ENCODE measurements at places on chromosomes 7 and 10.

DNA sequence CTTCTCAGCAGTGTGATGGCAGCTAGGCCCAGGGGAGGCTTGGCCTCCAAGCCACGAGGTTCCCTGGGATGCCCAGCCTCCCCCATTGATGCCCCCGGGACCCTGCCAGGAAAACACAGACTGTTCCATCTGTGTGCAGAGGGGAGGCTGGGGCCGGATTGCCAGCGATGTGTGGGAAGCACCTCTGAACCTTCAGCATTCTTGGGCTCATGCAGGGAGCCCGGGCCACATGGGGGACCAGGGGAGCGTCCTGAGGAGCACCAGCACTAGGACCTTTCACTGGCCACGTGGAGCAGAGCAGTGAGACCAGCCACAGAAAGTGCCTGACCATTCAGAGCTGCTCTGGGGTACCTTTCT is 2.6 kb downstream of the IMPDH1 start:
- DNase-seq: no peak

DNA sequence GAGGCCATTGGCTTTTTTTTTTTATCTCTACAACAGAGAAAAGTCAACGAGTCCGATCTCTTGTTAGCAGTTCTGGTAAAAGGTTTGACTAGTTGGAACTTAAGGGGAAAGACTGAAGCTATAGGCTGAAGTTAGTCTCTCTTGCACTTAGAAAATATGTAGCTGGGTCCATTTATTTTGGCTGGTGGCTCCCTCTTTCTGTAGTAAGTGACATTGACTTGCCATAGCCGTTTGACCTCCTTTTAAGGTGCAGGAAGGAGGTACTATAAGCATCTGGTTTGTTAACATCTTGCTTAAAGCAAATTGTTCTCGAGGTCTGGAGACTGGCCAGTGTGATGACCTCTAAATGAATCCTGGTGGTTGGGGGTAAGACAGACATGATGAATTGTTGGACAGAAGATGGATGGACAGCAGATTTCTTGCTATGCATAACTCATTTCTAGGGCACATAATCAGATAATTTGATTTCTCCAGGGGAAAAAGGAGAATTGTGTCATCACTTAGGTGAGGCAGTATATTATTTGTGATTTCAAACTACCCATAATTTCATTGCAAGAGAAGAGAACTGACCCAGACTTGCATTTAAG is 356.3 kb upstream of the GALNT17 start:
- DNase-seq: no peak

GRCh38 chr10:10803278-10803677 is 214.4 kb upstream of the CELF2 start:
- DNase-seq: no peak

GRCh38 chr10:4557469-4557868 is 268.5 kb upstream of the AKR1E2 start:
- no peak for DNase-seq

- DNase-seq: no peak
Observed at GRCh38 chr10:1189166-1190051, 133.2 kb downstream of the WDR37 start.

DNA sequence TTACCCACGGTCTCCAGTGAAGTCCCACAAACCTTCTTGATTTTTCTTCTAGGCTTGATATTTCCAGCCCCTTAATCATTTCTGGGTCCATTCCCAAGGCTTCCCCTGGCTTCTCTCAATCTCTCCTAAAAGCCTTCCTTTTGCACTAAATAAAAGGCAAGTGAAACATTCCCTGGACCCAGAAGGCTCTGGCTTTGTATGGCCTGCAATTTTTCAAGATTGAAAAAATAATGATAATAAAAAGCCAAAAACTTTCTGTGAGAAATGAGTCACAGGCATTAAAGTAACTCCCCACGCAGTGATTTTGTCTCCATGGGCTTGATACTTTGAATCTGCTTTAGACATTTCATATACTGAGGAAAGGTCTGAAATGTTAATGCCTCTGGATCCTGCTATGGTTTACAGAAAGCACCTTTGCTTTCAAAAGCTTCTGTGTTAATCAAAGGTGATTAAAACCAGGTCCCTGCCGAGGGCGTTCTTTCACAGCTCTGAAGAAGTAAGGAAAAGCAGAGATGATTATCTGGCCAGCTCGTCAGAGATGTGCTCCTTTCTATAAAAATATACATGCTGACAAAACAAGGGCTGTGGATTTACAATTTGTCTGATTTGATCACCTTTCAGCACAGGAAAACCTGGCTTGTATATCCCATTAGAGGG is 118.9 kb upstream of the TMEM72 start:
- no peak for DNase-seq

- DNase-seq: no peak
Observed at GRCh38 chr10:30022590-30022989, 36.8 kb downstream of the JCAD start.

- DNase-seq: no peak
Observed at GRCh38 chr10:76735866-76736265, 901.7 kb downstream of the KCNMA1 start.

GRCh38 chr7:2471396-2471795 is 4.8 kb downstream of the GRIFIN start:
- DNase-seq: no peak

GRCh38 chr10:47207894-47208469 is 92.0 kb upstream of the GDF10 start:
- no peak for DNase-seq

GRCh38 chr10:52082307-52082706 is 231.8 kb upstream of the DKK1 start:
- no peak for DNase-seq

DNA sequence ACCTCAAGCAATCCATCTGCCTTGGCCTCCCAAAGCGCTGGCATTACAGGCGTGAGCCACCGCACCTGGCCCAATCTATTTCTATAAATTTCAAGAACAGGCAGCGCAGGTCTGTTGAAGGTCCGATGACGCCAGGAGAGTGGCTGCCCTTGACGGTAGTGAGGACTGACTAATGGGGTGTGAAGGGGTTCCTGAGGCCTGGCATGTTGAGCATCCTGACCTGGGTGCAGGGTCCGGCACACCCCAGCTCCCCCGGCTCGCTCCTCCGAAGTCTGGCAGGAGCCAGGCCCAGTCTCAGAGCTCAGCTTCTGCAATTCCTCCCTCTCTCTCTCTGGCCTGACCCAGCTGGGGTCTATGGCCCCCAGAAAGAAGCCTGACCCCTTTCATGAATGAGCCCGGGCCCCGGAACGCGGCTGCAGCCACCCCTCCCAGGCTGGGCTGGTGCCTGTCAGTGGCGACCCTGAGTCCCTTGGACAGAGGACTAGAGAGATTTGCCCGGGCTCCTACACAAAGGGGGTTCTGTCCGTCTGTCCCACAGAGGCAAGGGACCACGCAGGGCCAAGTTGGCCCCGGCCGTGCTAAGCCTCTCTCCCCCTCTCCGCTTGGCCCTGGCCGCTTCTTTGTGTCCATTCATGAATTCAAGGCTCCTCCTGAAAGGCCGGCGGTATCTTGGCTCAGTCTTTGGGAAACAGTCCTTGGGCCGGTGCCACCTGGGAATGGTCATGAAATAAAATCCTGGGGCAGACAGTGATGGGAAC is 18.8 kb downstream of the MMD2 start:
- DNase-seq: no peak

- no peak for DNase-seq
Observed at GRCh38 chr7:45703911-45704682, 129.9 kb downstream of the ADCY1 start.

- no peak for DNase-seq
Observed at GRCh38 chr7:158567153-158567603, 20.4 kb downstream of the PTPRN2 start.

- no peak for DNase-seq
Observed at GRCh38 chr7:152862856-152863255, 103.3 kb downstream of the ACTR3B start.

GRCh38 chr10:22831586-22831985 is 96.3 kb upstream of the ARMC3 start:
- no peak for DNase-seq

DNA sequence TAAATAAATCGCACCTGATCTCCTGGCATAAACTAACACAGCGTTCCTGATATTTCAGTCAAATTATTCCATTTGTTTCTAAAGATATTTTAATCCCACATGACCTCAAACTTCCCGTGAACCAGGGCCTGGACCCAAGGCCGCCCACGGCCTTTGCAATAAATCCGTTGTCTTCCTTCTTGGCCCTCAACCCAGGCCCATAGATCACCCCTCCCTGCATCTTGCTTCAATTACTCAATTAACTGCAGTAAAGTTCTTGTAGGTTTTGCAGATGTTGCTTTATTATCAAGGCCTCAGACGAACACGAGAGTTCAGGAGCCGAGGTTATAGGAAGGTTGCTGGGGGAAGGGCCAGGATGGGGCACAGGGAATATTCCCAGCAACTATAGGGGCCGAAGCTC is 249.4 kb downstream of the RAB11FIP2 start:
- no peak for DNase-seq

GRCh38 chr7:131882321-131882720 is 325.9 kb upstream of the PODXL start:
- DNase-seq: no peak

DNA sequence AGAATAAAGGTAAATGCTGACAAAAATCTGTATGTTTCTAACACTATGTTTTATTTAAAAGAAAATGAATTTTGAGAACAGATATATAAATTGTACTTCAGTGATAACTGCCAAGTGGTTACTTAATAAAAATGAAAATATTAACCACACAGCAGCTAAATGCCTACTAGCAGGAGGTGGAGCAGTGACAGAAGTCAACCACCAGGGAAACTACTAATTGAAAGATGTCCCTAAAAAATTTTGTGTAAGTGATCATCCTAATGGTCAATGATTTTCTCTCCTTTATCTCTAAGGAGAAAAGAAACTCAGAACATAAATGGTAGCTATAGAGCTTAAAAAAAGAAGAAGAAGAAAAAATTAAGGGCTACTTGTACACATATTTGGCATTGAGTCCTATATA is 22.9 kb downstream of the WNT16 start:
- no peak for DNase-seq

DNA sequence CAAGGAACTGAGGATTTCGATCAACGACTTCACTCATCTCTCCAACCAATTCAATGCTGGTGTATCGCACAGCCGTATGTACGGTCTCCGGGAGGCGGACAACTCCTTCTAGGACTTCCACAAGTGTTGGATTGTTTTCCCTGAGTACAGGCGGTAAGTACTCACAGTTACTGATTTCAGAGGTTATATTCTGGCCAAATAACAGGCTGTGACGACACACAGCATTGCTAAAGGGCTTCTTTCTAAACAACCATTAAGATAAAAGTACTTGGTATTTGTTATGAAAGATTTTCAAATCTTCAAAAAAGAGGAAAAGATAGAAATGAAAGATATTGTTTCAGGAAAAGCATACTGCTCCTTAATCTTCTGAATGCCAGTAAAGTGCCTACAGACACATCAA is 52.2 kb downstream of the IRF5 start:
- no peak for DNase-seq

GRCh38 chr7:4225361-4225771 is 456.7 kb upstream of the FOXK1 start:
- DNase-seq: no peak

GRCh38 chr10:110918269-110918642 is 724 bp downstream of the BBIP1 start:
- DNase-seq: peak; percentile 76

GRCh38 chr7:5420067-5420880 is 3.4 kb downstream of the TNRC18 start:
- DNase-seq: no peak

DNA sequence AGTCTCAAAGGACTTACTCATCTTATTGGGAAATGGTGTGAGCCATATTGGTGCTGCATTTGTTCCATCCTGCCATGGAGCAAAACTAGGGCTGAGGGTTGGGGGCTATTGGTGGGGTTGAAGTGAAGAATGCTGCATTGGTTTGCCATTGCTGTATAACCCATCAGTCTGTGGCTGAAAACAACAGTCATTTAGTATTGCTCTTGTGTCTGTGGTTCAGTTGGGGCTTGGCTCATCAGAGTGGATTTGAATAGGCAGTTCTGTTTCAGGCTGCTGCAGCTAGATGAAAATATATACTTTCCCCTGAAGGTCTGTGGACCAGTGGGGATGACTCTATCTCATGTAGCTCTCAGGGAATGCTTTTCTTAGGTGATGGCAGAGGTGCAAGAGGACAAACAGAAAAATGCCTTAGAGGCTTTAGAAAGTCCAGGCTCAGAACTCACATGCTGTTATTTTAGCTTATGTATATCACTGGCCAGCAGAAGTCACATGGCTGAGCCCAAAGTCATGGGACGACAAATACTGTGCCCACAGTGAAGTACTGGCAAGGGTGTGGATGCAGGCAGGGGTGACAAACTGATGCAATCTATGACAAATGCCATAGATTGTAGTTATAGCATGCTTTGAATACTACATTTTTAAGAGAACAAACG is 15.2 kb upstream of the EXOC6 start:
- DNase-seq: no peak

GRCh38 chr10:92010047-92010735 is 86.6 kb downstream of the BTAF1 start:
- DNase-seq: no peak

DNA sequence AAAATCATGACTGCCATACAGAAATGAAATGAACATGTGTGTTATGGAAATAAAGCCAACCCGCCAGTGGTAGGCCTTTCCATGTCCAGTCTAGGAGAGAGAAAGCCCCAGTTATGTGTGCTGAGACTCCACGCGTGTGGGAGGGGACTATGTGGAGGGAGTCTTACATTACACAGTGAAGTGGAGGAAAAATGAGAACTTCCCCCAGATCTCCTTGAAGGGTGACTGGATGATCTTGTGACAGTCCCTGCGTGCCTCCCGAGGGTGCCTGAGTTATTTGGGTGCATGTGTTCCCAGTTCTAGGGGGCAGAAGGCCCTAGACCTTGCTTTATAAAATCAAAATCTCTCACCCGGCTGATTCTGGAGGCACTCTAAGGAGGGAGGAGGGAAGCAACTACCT is 24.2 kb downstream of the UPP1 start:
- DNase-seq: no peak

DNA sequence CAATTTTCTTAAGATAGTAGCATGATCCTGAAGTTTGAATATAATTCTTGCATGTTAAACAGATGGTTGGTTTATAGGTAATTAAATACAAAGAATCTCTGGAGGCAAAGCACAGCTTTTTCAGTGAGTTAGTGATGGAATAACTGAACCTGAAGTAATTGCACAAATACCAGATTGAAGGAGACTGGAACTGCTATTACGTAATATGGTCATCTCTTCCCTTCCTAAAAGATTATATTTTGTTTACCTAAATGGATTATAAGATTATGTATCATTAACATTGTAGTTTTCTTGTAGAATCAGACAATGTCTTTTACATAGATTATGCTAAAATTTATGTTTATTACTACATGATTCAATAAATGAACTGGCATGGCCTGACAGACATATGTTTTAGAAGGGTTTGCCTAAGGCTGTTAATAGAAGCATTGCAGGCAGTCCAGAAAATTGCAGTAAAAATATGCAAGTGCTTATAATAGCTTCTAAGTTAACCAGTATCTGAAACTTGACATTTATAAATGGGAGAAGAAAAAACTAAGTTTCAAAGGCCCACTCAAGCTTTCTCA is 35.8 kb upstream of the GPR37 start:
- no peak for DNase-seq

DNA sequence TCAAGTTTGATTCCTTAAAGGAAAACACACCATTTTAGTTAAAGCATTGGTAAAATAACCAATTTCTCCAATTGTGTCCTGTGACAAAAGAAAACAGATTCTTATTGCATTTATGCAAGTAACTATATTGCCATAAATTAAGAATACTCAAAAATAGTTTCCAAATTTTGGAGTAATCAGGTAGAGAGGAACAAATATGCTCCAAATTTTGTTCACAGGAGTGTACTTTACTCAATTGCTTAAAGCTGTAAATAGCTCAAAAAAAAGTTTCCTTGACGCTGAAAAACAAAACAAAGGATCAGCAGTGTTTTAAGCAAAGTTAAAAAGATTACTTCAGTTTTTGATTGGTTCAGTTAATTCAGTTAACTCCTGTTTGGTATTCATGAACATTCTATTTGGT is 52.2 kb upstream of the INHBA start:
- DNase-seq: no peak

Data from stimulated activated CD4-positive, alpha-beta T cell treated with anti-CD3 and anti-CD28 coated beads, TNF-alpha, amount 100 ng/mL, for 48 hours (primary cell).